ENCODE measurements at places on chromosomes 16 and 17.

GRCh38 chr17:41939693-41940090 lies 9.3 kb downstream of the ODAD4 start:
- DNase-seq: no peak

GRCh38 chr17:17180741-17181525 lies 25.2 kb downstream of the PLD6 start:
- DNase-seq: no peak

DNA sequence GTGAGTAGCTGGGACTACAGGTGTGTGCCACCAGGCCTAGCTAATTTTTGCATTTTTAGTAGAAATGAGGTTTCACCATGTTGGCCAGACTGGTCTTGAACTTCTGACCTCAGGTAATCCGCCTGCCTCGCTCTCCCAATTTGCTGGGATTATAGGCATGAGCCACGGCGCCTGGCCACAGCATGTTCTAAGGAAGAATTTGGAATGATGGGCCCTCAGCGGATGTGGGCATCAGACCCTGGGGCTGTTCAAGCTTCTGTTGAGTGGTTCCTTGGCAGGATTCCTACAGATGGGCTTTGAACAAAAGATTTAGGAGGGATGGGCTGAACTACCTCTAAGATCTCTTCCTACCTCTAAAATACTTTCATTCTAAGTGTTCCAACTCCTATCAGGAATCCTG lies 4.1 kb downstream of the PRPSAP2 start:
- no peak for DNase-seq

DNA sequence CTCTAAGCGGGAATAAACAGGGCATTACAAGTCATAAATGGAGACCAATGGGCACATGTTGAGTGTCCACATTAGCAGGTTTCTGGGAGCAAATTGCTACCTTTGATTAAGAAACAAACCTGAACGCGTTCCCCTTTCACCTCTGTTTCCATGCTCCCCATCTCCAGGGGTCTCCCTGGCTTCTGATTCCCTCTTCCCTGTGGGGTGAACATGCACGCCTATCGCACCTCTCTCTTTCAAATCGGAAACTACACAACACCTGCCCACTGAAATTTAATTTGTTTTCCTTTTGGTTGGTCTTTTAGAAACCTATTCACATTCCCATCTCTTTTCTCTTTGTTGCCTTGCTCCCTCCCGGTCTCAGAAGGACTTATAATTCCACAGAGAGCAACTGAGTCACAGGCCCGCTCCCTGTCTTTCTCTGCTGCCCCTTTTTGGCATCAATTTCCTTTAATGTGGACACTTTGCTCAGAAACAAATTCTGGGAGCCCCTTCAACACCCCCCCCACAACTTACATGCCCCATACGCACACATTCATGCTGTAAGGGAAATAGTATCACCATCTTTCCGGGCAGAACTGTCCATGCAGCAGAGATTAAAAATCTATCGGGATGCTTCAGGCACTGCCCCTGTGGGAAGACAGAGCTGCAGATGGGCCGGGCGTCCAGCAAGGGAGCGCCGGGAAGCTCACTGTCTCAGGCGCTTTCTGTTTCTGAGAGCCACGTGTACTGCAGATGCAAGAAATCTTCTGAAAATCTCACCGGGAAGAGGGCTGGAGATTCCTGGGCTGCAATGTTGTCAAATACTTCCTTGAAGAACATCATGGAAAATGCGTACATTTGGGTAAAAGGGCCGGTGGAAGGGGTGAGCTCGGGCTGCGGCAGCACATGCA lies 7.2 kb upstream of the FOXF1 start:
- no peak for DNase-seq

DNA sequence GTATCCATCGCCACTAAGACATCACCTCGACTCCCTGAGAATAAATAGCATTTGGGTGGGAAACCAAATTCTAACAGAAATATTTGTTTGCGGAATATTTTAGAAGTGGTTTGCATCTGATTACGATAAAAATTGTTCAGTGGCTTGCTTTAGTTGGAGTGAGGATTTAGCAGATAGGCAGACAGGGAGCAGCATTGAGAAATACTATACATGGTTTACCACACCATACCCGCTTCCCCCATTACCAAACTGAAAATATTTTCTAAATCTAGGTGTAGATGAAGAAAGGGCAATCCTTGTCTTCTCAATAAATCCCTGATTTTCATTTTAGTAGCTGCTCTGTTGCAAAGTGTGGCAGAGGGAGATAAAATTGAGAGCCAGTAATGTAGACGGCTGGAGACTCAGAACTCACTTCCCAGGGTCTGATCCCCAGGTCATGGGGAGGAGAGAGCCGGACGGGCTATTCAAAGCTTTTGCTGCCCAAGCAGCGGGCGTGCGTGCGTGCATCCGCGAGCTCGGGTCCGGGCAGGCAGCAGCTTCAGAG lies 808 bp upstream of the BAHCC1 start:
- DNase-seq: no peak

DNA sequence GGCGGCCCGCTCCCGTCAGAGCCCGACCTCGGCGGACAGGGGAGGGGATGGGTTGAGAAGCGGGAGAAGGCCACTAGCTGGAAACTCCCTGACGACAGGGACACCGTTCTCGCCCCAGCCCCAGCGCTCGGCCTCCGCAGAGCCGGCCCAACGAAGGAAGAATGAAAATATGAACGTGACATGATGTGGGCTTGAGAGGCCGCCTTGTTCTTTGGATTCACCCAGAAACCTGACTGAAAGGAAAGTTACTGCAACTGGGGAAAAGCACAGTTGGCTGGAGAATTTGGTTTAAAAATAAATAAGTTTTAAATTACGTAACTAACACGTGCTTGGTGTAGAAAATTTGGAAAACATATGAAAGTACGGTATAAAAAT lies 21.1 kb downstream of the NPTX1 start:
- no peak for DNase-seq

DNA sequence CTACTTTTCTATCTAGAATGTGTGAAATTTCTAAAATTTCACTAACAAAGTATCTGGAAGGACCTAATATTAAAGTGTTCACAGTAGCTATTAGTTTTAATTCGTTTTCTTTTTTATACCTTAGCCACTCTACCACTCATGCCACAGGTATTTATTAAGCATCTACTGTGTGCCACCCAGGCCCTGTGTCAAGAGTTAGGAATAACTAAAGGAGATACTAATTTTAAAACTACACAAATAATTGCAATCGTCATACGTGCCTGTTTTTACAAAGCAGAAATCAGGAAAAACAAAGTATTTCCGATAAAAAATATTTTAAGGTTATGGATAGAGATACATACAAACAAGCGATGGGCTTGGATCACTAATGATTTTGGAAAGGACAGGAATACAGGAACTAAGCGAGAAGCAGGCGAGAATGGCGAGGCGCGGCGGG lies 483 bp upstream of the EEF2K start:
- DNase-seq: no peak

DNA sequence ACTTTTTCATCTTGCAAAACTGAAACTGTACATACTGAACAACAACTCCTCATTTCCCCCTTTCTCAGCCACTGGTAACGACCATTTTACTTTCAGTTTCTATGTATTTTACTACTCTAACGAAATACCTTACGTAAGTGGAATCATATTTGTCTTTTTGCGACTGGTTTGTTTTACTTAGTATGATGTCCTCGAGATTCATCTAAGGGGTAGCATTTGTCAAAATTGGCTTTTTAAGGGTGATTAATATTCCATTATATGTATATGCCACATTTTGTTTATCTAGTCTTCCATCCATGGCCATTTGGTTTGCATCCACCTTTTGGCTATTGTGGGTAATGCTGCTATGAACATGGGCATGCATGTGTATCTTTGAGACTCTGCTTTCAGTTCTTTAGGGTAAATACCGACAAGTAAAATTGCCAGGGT lies 10.4 kb downstream of the KPNB1 start:
- DNase-seq: no peak

- no peak for DNase-seq
Observed at GRCh38 chr16:56050916-56051315, 140.4 kb upstream of the GNAO1 start.

- DNase-seq: no peak
Observed at GRCh38 chr16:35177851-35178250, 1718.4 kb downstream of the TP53TG3F start.

- no peak for DNase-seq
Observed at GRCh38 chr17:64158406-64158805, 28.5 kb upstream of the ERN1 start.

- DNase-seq: no peak
Observed at GRCh38 chr16:21611556-21612384, 12.4 kb downstream of the METTL9 start.

- DNase-seq: peak; percentile 53
Observed at GRCh38 chr16:30394592-30395154, 547 bp upstream of the ZNF48 start.

DNA sequence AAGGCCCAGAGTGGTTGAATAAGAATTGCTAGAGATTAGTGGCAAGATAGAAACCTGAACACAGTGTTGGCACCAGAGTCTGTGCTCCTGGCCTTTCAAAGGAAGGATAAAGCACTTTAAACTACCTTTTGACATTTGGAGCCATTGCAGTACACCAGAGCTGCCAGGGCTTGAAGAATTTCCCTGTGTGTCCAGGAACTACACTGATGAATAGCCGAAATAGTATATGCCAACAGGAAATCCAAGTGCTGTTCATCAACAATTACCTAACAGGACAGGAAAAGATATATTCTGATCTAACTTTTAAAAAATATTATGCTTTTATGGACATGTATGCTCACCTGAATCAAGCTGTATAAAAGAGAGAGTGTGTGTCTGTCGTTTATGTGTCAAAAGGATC lies 5.1 kb downstream of the HEATR6 start:
- DNase-seq: no peak

DNA sequence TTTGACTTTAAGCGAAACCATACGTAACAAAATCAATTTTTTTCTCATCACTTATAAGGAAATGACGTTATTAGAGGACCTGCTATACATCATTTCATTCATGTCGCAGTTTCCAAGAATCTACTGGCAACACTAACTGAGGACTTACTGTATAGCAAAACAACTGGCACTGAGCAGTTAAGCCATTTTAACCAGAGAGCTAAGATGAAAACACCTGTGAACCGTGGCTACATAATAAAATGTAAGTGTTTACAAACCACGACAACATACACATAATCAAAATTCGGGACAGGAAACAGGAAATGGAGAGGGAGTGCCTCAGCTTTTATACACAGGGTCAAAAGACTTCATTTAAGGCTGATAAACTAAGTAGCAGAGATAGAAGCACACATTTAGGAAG lies 29.5 kb downstream of the METTL16 start:
- no peak for DNase-seq

DNA sequence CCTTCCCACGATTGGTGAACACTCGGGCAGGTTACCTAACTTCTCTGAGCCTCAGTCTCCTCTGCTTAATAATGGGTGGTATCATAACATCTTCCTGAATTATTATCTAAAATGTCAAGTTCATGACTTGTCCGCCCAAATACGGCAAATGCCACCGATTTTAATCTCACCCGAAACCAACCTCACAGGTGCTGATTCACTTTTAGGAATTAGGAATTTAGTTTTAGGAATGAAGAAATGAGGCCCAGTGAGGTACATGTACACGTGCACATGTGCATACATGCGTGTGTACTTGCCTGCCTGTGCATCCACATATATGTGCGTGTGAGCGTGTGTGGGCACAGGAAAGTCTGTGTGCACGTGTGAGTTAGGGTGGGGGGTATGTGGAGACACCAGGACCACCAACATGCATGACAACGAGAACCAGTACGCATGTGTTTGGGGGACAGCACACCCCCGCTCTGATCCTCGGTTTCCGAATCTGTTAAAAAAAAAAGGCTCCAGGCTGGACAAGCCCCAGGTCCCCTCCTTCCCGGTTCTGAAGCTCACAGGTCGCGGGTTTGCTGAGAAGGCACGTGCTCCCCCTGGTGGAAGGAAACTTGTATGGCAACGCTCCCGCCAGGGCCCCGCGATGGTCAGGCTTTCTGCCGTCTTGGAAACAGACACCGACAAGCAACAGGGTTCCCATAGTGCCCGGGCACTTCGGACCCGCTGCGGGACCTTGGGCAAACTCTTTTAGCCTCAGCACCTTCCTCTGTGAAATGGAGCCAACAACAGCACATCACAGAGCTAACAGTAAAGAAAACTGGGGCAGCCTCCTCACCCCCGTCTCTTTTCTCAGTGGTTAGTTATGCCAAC lies 219.2 kb downstream of the RBFOX3 start:
- DNase-seq: peak; percentile 76

DNA sequence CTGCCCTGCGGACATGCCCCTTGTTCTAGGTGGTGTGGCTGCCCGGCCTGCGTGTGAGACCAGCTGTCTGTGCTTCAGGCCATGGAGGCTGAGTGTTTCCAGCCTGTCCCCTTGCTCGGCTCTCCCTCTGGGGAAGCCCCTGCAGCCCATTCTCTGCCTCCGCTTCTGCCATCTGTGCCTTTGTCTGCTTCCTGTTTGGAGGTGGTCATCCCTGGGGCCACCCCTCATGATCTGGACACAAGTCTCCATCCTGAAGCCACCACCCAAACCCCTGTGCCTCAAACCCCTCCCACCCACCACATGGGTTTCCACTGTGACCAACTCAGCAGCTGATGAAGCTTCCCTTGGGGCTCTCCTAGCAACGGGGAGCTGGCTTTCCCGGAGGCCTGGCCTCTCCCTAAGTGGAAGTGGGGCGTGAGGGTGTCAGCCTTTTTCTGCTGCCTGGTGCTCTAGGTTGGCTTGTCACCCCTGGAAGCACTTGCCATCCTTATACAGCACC lies 184.9 kb downstream of the SEC14L1 start:
- DNase-seq: no peak

- peak; percentile 53 for DNase-seq
Observed at GRCh38 chr17:80272366-80272765, 11.7 kb downstream of the RNF213 start.

- DNase-seq: no peak
Observed at GRCh38 chr17:43813386-43813785, 19.6 kb downstream of the MPP3 start.

GRCh38 chr17:35222452-35222851 lies 20.4 kb upstream of the SLFN5 start:
- DNase-seq: no peak

DNA sequence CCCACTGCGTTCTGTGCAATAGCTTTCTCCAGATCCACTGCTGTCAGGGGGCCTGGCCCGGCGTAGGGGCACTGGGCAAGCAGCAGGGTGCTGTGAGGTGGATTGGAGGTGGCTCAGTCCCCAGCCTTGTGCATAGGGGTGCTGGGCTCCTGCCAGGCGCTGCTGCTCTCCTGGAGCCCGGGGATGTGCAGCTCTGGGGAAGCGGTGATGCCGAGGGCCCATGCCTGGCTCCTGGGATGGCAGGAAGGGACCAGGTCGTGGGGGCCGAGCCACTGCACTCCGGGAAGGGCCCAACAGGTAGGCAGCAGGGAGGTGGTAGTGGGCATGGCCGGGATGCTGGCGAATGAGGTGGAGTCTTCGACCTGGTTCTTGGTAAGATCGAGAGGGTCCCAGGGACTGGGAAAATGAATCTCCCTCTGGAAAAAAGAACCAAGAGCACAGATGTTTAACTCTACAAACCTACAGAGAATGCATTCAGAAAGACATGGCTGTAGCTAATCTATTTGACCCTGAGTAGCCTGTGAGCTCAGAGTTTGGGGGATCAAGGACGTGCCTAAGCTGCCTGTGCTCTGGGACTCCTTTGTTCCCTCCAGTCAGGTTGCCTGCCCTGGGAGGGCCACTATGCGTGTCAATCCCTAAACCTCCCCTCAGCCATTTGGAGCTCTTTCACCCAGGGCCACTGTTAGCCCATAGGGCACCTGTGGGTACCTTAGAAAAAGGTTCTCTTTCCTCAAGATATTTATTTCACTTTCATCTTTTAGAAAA lies 6.6 kb upstream of the SUPT4H1 start:
- DNase-seq: no peak

All from Right ventricle myocardium inferior (tissue), 1 donor.